Activated CD4-positive, alpha-beta T cell treated with anti-CD3 and anti-CD28 coated beads, Interleukin-2, Interleukin-4, amounts not matched to agents 100 ng/mL and 50 ng/mL, durations not matched to agents 16 hours and 8 hours (primary cell): ENCODE measurements at places on chromosomes 12 and 14.

DNA sequence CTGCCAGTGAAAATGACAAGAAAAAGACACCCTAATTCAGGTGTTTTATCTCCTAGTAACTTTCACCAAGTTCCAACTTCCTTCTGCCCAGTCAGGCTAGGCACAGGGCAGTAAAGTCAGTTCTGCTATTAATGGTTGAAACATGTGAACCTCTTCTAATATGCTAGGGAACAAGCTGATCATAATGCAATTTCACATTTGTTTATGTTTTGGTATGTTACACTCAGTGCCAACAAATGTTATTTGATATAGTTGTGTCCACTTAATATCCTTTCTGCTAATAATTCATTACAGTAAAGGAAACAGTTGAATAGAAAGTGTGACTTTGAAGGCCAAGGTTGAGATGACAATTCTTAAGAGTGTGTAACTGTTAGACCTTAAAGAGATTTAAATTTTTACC, 17.2 kb downstream of the NT5DC3 start:
- DNase-seq, result no peak

DNA sequence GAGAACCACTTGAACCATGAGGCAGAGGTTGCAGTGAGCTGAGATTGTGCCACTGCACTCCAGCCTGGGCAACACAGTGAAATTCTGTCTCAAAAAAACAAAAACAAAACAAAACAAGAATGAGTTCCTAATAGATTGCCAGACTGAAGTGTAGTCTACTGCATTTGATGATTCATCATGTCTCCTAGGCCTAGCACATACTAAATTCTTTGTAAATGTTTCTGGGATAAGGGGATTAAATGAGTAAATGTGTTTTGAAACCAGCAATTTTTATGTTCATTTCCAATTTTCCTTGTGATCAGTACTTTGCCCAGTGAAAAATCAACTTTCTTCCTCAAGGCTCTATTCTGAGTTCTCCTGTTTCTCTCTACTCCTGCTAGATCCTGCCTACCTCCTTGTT, 2.9 kb upstream of the DYRK2 start:
- no peak for DNase-seq

DNA sequence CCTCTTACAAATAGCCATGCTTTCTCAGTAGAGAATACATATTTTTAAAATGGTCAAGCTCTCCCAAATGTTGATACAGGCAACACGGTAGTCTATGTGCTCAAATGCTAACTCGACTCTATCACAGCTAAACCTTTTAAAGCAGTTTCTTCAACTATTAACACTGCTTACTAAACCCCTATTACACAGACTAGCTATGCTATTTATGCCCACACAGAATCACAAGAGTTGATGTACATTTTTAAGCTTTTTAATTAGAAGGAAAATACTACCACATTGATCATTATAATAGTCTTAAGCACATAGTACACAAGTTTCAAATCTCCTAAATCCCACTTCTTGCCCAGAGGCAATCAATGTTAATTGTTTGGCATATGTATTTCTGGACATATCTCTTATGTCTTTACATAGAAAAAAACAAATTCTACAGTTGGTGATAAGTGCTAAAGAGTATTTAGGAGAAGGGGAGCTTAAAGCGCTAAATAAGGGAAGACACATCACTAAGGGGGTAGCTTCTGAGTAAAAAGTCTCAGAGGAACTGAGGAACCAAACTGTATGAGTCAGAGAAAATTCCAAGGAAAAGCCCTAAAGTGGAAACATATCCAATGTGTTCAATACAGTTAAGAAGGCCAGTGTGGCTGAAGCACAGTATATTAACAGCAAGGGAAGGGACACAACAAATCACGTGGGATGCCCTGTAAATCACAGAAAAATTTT, 13.7 kb downstream of the HNRNPC start:
- no peak for DNase-seq

- no peak for DNase-seq
Observed at GRCh38 chr14:27712364-27712763, 1054.2 kb upstream of the FOXG1 start.

DNA sequence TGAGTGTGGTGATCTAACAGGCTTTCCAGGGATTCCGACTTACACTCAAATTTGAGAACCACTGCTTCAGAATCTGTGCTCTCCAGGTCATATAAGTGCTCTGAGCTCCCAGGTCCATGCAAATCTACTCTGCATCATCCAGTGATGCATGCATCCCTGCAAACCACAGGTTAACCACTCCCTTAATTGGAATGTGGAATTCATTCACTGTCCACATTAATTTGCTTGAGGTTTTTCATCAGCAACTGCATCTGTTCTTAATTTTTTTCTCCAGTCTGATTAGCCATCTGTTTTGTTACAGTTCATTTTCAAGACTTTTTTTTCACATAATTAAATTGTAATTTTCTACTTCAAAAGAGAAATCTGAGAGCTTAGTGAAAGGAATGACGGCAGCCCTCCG, 43.4 kb upstream of the RIN3 start:
- no peak for DNase-seq

DNA sequence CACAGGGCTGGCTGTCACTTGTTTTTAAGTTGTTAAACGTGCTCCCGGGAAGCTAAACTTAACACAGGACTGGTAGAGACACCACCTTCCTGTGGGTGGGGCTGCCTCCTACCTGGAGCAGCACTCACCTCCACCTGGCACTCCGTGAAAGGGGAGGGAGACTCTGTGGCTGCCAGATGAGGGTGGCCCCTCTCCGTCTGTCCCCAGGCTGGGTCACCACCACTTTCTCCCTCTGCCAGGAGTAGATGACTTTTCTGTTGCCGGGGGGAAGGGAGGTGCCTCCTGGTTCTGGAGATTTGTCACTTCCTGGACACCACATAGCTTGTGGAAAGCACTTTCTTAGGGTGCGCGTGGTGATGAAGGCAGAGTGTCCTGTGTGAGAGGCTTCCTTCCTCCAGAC, 81.3 kb downstream of the WDR20 start:
- DNase-seq, result peak; percentile 21

GRCh38 chr12:45757172-45757571, 27.7 kb downstream of the ARID2 start:
- DNase-seq, result no peak

DNA sequence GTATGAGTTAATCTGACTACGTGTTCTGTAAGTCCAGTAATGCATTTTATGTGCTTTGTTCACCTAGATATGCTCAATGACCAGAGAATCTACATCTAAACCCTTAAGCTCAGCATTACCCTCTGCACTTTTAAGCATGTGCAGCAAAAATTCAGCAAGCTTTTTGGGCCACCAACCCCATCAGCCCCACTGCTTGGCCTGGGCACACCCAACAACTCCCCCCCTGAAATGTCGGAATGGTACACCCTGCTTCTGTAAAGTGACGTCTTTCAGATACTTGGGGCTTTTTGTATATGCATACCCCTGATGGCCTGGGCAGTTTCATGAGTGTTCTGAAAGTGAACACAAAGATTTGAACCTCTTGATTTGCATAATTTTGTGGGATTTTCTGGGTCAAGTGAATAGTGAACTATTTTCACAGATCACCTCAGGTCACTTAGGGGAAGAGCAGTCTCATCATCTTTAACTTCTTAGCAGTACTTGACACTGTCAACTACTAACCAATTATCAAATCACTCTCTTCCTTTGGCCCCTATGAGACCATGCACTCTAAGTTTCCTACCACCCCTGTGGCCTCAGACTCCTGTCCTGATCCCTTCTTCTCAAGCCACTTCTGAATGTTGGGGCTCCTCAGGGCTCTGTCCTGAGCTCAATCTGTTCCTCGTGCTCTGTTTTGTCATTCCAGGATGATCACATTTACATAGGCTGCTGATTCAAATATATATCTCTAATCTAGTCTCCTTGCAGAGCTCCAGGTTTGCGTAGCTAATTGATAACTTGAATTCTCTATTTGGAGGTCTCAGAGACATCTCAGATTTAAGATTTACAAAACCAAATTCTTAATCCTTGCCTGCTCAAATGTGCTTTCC, 36.3 kb upstream of the PPM1A start:
- DNase-seq, result no peak

DNA sequence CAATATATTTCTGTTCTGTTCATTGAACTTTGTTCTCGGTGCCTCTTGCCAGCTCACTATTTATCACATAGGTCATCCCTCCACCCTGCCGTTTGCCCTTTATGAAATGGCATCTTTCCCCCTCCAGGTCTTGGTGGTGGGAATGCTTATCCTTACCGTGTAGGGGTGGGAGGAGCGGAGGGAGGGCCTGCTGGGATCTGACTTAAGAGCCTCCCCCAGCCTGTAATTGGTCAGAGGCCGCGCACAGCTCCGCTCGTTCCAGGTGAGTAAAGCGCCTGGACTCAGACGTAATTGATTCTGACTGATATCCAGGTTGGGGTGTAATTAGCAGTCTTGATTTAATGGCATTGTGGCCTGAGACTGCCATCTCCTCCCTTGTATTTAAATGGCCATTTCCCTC, 185.3 kb downstream of the TSPAN9 start:
- DNase-seq, result no peak

- peak; percentile 86 for DNase-seq
Observed at GRCh38 chr12:8493084-8493483, 20.2 kb upstream of the CLEC4D start.
